Naive thymus-derived CD8-positive, alpha-beta T cell (primary cell): ENCODE measurements at places on chromosomes 12 and 14. TPM values are rescaled to one million over a fixed set of nuclear protein-coding genes. Genes with fewer than 3 reads are reported as not detected.

The PMEL gene
- not detected for total RNA-seq

The STON2 gene
- total RNA-seq, result not detected

GRCh38 chr14:92950773-92951172 lies 27.8 kb downstream of the CHGA start:
- no peak for DNase-seq

- DNase-seq, result no peak
These were observed 8.5 kb upstream of the FGF23 start for GRCh38 chr12:4388032-4388431.

The GPRC5A gene
- not detected for total RNA-seq

The ENO2 gene
- total RNA-seq, result 141 TPM

The SIRT4 gene
- 4.1 TPM for total RNA-seq

GRCh38 chr12:2179953-2180736 lies 127.4 kb downstream of the CACNA1C start:
- DNase-seq, result no peak

GRCh38 chr12:8648576-8649205 lies 13.9 kb downstream of the MFAP5 start:
- DNase-seq, result no peak

The BMP4 gene
- 0.44 TPM for total RNA-seq

DNA sequence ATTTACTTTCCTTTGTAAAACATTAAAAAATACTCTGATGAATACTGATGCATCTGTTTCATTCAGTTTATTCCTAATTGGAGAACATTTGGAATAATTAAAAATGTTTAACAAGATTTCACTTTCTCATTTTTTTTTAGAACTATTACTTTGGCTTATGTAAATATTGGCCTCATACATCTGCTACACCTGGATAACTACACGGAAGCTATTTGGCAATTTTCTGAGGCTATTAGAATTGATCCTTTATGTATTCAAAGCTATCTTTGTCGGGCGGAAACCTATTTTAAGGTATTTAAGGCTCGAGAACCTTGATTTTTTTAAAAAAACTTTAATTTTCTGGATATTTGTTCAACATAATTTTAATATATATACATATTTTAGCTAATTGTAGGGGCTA lies 196.7 kb downstream of the TTC6 start:
- no peak for DNase-seq

The ALX1 gene
- total RNA-seq, result not detected

DNA sequence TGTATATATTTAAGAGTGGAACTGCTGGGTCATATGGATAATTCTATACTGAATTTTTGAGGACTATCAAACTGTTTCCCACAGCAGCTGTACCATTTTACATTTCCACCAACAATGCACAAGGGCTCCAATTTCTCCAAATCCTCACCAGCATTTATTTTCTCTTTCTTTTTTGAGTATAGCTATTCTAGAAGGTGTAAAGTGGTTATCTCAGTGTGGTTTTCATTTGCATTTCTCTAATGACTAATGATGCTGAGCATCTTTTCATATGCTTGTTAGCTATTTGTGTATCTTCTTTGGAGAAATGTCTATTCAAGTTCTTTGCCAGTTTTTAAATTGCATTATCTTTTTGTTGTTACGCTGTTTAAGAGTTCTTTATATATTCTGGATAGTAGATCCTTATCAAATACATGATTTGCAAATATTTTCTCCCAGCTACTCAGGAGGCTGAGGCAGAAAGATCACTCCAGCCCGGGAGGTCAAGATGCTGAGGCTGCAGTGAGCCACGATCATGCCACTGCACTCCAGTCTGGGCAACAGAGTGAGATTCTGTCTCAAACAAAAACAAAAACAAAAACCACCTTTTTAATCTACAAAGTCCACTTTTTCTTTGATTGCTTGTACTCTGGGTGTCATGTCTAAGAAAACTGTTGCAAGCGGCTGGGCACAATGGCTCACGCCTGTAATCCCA lies 32.8 kb downstream of the GTF2A1 start:
- DNase-seq, result no peak

- no peak for DNase-seq
These were observed 184.7 kb upstream of the GARIN2 start for GRCh38 chr14:67004521-67004920.

The ALDH2 gene
- 3.1 TPM for total RNA-seq

DNA sequence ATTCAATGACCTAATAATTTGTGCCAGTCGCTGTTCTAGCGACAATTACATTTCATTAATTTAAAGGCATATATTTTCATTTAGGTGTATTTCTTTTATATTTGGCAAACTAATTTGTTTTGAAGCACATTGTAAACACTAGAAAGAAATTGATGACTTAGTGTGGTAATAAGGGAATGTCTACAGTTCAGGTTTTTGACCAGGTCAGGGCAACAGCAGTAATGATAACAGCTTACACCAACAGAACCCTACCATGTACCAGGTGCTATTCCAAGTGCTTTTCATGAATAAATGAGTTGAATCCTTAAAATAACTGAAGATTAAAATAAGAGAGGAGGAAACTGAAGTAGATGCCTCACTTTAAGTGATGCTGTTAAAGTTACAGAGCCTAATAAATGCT lies 85.4 kb upstream of the SLC38A2 start:
- no peak for DNase-seq

- DNase-seq, result no peak
These were observed 134.6 kb downstream of the CACNA1C start for GRCh38 chr12:2187195-2187945.

DNA sequence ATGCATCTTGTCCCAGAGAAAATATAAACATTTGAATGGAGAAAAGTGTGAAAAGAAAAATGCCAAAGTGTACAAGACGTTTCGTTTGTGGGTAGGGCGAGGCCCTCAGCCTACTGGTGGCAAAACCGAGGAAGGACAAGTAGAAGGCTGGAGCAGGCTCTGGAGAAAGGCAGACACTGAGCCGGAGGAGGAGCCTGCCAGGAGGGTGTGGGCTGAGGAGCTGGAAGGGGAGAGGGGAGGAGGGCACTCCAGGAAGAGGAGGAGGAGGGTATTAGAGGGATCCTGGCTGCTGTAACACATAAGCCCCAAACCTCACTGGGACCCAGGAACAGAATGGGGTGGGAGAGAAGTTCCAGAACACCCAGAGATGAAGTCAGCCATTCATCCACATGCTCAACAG lies 47.7 kb downstream of the CLMN start:
- DNase-seq, result no peak

GRCh38 chr14:51449681-51450080 lies 202.0 kb upstream of the FRMD6 start:
- no peak for DNase-seq

- no peak for DNase-seq
These were observed 252.8 kb downstream of the TMEM117 start for GRCh38 chr12:44088647-44089046.

- no peak for DNase-seq
These were observed 102.2 kb downstream of the DIO2 start for GRCh38 chr14:80109055-80109454.

DNA sequence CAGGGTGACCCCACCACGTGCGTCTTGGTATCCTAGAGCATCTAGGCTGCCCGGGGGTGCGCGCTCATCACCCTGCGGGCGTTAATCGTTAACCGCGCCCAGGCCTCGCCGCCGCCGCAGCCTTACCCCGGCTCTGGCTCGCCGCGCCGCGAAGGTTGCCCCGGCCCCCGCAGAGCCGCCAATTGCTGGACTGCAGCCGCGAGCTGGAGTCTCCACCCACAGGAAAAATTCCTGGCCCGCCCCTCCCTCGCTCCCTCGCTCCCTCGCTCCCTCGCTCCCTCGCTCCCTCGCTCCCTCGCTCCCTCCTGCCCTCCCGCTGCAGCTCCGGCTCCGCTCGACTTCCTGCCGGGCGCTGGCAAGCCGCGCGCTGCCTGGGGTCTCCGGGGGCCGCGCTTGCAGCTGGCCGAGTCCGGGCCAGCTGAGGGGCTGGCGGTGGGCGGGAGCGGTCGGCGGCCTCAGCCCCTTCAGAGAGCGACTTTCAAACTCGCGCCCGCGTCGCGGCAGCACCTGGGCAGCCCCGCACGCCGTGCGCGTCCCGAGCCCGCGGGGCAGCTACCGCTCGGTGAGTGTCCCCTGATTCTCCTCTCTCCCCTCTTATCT lies at the start of gene PLEKHG3:
PLEKHG3 (plus strand) TSS at position 282 of the 600 bp plus-strand sequence. CDS start 23,208 bp downstream, outside the sequence.
- DNase-seq, result no peak

DNA sequence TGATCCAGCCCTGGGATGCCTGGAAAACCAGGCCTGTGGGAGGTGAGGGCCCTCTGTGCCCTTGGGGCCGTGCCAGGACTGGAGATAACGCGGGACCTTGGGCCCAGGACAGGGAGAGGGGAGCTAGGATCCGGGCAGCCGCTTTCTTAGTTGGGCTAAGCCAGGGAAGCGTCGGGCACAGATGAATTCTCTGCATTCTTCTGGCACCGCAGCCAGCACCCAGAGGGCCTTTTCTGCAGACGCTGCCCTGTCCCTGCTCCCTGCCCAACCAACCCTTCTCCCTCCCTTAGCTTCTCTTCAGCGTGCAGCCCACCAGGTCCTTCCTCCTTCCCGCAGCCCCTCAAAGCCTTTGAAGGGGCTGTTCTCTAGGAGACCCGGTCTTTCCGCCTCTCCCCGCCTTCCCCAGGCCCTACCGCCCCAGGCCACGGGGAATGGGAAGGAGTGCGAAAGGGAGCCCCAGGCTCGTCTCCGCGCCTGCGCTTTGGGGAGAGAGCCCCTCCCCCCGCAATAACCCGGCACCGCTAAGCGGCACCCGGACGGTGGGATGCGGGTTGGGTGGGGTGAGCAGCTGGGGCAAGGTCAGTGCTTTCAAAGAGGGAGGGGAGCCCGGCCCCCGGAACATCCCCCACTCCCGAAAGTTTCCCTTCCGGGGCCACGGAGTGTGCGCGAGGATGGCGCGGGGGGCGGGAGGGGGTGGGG lies 663 bp downstream of the NCKAP5L start:
- DNase-seq, result no peak

DNA sequence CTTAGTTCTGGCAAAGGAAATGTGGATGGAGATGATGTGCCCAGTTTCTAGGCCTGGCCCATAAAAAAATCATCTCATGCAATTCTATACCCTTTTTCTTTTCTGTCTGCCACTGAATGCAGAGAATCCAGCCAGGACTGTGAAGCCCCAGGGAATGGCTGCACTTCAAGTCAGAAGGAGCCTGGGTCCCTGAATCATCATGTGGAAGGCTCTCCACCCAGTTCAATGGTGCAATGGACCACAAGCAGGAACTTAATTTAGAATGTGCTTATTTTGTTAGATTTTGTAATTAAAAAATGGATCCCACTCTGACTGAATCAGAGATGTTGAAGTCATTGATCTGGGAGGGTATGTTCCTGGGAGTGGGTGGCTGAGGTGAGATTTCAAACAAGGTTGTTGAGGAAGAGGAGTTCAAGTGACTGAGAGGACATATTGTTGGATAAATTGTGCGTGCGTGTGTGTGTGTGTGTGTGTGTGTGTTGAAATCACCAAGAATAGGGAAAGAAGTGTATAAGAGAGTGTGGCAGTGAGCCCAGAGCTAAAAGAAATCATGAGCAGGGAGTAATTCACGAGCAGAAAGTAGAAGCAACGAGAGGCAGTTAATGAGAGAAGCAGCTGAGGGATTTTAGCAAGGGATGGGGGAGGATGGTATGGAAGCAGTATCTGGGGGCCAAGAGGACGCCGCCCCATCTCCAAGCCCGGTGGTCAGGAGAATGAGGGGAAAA lies 125.4 kb downstream of the TMX1 start:
- DNase-seq, result no peak

The SERPINA12 gene
- not detected for total RNA-seq

DNA sequence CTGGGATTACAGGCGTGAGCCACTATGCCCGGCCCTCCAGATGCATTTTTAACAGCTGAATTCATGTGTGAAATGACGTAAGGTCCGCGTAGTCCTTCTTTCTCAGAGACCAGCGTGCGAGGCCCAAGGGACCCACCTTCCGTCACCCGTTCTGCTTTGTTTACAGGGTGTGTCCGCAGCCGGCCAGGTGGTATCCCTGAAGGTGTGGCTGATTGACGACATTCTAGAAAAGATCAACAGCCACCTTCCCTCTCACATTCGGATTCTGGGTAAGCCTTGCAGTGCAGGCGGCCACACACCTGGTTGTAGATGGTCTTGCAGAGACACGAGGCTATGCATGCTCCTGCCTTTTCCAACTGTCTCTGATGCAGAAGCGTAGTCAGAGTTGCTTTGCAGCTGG lies 9.9 kb downstream of the PUS1 start:
- no peak for DNase-seq

DNA sequence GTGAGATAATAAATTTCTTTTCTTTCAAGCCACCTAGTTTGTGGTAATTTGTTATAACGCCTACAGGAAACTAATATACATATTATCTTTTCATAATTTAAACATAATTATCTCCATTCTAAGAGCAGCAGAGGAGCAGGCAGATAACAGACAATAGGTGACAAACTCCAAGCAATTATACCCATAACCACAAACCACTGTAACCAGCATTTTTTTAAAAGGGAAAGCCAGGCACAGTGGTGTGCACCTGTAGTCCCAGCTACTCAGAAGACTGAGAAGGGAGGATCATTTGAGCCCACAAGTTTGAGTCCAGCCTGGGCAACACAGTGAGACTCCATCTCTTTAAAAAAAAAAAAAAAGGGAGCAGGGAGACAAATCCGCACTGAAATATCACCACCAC lies 54.9 kb downstream of the ATF7 start:
- DNase-seq, result no peak

- no peak for DNase-seq
These were observed 36.6 kb downstream of the DCAF4 start for GRCh38 chr14:72962829-72963312.

GRCh38 chr12:80262346-80262745 lies 163.0 kb downstream of the OTOGL start:
- DNase-seq, result no peak

The PRR4 gene
- total RNA-seq, result 2.5 TPM

The ARHGEF40 gene
- 0.36 TPM for total RNA-seq

GRCh38 chr12:54220092-54220557 lies 31.3 kb upstream of the SMUG1 start:
- DNase-seq, result peak; percentile 48

DNA sequence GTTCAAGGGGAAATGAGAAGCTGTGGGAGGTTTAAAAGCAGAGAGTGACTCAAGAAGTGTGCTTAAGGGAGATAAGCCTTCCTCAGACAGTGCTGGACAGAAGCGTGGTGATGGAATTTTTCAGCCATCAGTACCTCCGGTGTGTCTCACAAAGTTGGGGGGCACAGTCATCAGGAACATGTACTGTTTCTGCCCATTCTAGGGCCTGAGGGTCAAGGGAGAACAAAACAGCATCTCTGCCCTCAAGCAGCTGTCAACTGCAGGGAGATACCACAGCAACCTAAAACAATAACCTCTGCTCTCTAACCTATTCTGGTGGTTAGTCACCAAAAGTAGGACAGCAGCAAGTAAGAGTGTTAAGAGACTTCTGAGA lies 2.0 kb upstream of the STON2 start:
- no peak for DNase-seq

GRCh38 chr14:54739514-54739913 lies 163.1 kb downstream of the GCH1 start:
- DNase-seq, result no peak
